ENCODE measurements at places on chromosomes 11 and 22.

DNA sequence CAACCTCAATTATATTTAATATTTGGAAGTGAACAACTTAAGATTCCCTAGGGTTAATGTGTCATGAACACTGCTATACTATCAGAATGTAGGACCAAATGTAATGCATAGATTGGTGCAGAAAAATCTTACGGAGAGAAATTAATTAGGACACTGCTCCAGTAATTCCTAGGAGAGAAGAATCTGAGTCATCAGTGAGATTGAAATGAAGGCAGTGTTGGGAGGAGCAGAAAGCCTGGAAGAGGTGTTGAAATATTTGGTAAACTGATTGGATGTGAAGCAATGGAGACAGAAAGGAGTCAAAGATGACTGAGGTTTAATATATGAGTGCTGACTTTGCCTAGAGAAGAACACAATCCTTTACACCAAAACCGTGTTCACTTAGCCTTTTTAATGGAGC, 836.0 kb downstream of the FAM181B start:
- DNase-seq = no peak

GRCh38 chr22:19772673-19773469, 12.3 kb downstream of the TBX1 start:
- no peak for DNase-seq

DNA sequence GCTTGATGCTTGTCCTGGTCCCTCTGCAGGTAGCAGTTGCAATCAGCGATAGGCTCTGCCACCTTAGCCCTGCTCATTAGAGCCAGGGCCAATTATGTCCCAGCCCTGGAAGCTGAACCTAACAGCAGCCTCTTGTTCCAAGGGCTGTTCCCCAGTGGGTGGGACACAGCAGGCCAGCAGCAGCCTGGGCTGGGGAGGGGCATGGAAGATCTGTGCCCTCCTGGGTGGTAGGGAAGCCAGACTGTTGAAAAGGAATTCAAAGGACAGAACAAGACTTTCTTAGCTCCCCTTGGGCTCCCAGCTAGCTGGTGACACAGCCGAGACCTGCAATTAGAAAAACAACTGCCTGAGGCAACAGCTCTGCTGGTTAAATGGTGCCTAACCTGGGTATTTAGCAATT, 17.4 kb downstream of the DRD2 start:
- DNase-seq = no peak

DNA sequence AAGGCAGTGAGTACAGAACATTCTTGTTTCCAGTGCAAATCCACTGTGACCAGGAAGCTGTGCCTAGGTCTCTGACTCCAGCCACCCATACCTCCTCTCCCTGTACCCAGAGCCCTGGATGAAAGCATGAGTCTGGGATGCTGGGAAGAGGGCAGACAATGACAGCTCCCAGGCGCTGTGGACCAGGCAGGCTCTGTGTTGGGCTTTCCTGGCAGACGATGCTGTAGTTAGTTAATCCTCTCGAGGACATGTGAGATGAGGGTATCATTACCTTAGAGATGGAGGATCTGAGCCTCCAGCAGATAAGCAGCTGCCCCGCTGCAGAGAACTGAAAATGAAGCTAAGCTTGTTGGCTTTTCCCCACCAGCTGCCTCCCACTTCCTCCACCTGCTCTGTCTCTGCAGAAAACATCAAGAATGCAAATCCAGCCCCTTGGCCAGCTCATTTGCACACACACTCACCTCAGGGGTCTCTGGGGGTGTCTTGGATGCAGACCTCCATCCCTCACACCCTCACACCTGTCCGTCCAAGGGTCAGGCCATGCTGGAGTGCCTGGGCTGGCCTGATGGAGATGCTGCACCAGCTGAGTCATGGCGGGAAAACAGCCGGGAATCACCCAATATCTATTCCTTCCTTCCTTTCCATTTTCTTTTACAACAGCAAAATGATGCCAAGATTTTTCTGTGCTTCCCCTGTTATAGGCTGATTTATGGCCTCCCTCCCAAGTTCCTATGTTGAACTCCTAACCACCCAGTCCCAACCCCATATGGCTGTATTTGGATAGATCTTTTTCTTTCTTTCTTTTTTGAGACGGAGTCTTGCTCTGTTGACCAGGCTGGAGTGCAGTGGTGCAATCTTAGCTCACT, 94.9 kb upstream of the SEPTIN5 start:
- no peak for DNase-seq

- DNase-seq = no peak
Measured at GRCh38 chr11:102517670-102518069, 12.9 kb downstream of the MMP7 start.

DNA sequence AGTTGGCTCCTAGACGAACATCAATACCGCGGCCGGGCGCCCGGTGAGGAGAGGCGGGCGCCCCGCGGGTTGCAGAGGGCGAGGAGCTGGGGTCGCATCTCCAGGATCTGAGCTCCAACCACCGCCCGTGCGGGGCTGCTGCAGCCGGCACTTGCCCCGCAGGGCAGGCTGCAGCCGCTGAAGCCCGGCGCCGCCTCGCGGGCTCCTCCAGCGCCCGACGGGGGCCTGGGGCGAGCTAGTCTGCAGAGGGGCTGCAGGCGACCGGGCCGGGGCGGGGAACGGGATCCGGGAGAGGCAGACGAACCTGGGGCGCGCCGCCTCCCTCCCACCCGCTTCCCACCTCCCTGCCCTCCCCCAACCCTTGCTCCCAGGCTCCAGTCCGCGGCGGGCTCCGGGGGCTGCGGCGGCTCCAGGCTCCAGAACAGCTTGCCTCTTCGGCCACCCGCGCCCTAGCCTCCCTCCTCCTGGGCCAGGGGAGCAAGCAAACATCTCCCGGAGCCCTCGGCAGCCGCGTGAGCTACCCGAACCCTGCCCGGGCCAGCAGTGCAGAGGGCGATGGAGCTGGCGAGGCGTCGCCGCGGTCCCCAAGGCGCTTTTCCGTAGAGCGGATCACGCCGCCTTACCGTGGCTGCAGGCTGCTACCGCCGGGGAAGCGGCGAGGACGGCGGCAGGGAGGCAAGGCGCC, 802 bp downstream of the TENM4 start:
- no peak for DNase-seq

DNA sequence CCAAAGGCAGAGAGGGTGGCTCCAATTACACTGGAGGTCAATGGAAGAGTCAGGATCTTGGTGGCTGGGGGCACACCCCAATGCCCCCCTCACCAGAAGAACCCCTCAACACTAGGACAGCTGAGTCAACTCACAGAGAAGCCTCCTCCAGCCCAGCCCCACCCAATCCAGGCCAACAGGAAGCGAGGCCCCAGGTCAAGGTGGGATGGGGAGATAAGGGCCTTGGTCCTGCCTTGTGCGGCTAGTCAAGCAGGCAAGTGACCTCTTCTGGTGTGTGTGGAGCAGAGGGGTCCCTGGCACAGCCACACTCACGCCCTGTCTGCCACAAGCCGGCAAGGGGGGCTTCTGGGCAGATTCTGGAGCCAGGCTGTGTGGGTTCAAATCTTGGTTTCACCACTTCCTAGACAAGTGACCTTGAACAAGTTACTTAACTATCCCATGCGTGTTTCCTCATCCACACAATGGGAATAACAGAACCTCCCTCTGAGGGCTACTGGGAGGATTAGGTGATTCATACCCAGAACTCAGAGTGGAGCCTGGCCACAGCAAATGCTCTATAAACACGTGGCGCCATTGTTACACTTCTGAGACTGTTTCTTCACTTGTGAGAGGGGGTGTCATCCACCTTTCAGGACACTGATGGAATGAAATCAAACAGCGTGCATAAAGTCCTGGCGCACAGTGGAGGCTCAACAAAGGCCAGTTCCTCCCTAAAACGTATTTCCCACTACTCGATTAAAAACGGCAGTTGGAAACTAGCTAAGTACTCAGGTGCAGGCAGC, 3.2 kb downstream of the TTLL12 start:
- no peak for DNase-seq

DNA sequence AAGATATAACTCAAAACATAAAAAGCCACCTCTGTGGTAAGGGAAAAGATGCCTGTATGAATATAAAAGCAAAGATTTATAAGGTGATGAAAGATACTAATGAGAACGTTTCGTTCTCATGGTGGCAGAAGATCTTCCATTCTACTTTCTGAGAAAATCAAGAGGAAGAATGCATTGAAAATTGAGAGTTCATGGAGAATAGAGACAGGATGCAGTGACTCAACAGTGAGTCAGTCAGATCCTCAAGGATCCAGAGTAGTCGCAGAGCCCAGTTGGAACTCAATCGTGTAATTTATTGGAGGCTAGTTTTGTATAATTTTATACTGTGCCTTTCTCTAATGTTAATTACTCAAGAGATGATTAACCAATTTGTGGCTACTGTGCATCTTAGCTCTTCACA, 73.3 kb downstream of the ENTHD1 start:
- no peak for DNase-seq

GRCh38 chr11:131065435-131066413, 149.4 kb upstream of the SNX19 start:
- no peak for DNase-seq

DNA sequence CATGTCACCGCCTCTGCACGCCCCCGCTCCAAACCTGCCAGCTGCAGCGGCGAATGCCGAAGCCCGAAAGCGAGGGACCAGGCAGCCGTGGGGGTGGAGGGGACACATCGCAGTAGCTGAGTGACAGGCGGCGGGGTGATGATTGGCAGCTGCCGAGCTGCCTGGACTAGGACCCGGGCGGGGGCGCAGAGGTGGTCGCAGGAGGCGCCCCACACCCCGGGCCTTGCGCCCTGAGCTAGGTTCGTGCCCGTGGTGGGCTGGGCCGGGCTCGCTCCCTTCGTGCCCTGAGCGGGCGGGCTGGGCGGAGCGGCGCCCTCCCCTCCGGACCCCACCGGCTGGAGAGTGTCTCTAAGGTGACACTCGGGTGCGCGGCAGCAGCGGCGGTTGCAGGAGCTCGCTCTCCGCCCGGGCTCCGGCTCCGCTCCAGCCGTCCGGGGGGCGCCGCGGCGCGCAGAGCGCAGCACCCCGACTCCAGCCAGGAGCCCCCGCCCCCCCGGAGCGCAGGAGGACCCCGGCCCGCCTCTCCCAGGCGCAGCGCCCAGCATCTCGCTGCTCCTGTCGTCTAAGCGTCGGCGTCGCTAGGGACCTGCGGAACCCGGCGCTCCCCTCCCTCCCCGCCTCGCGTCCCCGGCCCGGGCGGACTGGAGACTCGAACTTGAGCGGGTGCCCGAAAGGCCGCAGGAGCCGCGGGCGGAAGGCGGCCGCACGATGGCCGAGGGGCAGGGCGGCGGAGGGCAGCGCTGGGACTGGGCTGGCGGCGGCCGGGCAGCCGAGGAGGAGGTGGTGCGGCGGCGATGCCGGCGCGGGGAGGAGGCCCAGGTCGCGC, 14.5 kb upstream of the DGKZ start:
- no peak for DNase-seq

DNA sequence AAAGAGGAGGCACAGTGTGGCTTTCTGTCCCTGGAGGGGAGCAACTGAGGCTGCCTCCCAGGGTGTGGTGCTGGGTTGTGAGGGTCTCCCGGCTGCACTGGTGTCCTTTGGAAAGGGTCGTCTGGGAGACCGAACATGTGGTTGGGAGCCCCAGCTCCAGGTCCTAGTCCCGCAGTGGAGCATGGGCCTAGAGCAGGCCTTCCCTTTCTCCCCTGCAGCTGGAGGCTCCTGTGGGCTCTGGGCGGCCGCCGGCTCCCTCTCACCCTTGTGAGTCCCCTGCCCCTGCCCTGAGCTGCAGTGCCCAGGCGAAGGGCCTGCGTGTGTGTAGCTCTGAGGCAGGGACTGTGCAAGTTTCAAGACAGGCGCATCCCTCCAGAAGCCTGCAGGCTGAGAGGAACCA, 1492.7 kb downstream of the BRD1 start:
- no peak for DNase-seq

GRCh38 chr11:86230179-86230804, 14.3 kb upstream of the EED start:
- no peak for DNase-seq

- DNase-seq = peak; percentile 88
Measured at GRCh38 chr11:3160252-3161031, 4.7 kb downstream of the OSBPL5 start.

DNA sequence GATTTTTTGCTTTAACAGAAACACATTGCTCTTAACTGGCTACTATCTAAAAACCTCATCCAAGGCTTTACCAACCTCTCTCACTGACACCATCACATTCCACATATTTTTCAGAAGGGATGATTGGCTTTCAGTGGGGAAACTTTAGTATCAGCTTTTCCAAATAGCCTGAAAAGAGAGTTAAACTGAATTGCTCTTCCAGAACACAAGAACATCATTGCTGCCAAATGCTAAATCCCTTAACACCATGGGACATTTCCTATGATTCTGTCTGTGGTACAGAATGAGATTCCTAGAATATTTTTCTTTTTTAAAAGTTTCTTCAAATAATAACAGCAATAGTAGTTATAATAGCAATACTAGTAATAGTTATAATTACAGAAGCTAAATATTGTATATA, 45.4 kb downstream of the SOX6 start:
- DNase-seq = no peak
